ENCODE measurements at places on chromosomes 16 and 17.

GRCh38 chr16:17585449-17586074 lies 114.8 kb upstream of the XYLT1 start:
- no peak for DNase-seq

DNA sequence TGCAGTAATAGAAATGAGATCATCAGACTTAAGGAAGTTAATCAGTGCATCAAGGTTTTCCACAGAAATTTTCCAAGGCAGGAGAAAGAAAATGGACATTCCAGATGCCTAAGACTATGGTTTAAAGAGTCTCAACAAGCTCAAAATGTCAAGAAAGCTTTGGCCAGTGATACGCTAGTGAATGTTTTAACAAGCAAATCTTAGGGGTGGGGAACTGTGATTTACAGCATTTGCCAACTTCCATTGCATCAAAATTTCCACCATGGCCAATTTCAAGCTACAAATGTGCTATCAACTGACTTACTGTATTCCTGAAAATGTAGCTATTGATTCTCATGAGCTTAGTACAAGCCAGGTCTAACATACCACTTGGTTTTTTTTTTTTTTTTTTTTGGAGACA lies 82.4 kb upstream of the CLEC3A start:
- no peak for DNase-seq

- no peak for DNase-seq
Observed at GRCh38 chr16:55179852-55180585, 144.0 kb upstream of the IRX6 start.

GRCh38 chr17:77560841-77561240 lies 397.7 kb upstream of the TNRC6C start:
- no peak for DNase-seq

DNA sequence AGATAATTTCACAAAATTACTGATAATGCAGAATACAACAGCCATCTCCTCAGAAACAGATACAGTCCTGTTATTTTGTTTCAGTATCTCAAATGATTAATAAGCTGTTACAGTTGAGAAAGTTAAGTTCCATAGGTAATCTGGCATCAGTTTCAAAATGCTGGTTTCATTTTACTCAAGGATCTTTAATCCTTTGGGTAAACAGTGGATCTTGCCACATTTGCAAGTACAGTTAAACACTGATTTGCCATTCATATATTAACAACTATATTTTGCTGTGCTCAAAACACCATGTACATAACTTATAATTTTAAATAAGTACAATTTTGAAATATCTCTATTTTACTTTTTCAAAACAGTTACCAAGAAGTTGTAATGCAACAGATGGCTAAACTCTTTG lies 31.2 kb downstream of the RPGRIP1L start:
- DNase-seq, result no peak

DNA sequence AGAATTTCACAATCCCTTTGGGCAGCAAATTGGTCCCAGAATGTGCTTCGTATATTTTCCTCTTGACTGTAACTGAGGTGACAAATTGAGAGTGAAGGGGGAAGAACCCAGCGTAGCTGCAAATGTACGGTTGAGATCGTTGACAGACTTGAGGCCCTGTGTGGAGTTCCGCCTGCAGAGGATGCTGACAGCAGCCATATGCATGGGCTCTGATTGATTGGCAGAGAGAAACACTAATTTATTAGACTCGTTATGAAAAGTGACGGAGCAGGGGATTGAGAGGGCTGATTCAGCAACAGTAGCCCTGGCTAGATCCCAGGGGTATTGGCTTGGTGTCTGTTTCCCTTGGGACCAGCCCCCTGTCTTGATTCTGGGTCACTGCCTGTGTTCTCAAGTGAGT lies 930.1 kb upstream of the EEF2KMT start:
- DNase-seq, result no peak

DNA sequence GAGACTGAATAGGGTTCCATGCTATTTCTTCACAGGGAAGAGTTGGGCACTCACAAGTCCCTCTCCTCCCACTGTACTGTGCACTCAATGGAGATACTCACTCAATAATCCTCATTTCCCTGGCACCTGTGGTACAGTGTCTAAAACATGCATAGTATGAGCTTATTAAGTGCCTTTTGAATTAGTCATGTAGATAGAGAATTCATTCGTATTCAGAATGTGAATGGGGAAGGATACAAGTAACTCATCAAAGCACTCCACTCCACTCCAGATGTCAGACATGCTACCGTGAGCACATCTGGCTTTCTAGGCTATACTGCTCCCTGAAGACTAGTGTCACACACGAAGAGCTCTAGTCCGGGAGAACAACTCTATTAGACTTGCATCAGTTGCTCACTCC lies 6.3 kb downstream of the C17orf75 start:
- no peak for DNase-seq

DNA sequence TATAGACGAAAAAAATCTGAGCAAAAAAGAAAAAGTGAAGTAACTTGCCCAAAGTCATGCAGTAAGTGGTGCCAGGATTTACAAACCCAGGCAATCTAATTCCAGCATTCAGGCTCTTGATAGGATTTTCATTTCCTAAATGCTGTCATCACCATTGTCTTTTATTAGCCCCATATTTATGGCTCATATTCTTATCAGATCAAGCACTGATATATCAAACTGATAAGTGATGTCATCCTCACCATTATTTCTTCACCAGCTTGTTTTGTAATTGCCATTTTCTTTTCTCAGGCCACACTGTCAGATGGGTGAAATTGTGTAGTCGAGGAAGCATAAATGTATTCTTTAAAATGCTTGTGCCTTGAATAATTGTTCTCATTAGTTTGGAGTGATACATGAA lies 1.3 kb downstream of the RAD51C start:
- no peak for DNase-seq
